ENCODE measurements at places on chromosomes 5 and 9.

DNA sequence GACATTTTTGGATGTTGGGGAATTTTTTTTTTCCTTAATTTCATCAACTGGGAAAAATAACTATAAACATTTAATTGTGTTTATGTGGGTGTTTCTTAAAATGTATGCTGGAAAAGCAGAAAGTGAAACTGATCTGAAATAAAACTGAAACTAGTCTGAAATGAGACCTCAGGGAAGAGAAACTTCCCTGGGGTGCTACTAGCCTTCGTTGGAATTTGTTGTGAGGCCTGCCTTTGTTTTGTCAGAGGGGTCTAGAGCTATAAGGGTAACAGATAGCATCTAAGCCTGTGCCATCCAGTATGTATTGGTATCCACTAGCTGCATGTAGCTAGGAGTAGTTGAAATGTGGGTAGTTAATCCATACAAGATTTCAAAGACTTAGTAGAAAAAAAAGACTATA lies 10.4 kb downstream of the ZNF618 start:
- no peak for DNase-seq

DNA sequence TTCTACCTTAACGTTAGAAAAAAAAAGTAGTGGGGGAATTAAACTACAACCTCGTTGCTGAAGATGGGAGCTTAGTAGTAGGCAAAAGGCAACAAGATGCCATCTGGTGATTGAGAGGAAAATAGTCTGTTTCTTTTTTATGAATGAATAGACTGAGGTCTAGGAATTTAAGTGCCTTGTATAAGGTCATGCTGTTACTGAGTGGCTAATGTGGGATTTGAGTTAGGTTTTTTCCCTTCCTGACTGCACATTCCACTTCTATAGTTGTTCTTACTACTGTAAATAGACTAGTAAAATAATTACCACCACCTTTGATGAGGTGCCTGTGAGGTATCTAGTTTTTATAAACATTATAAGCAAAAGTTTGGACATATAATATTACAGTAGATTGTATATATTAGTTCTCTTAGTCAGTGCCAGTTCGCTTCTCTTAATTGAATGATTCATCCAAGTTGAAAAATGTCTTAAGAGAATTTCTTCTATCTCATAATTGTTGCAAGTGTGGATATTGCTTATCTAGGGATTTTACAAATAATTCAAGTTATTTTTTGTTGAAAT lies 19.1 kb downstream of the FSD1L start:
- no peak for DNase-seq

- no peak for DNase-seq
Observed at GRCh38 chr5:114988096-114988495, 181.6 kb downstream of the TRIM36 start.

GRCh38 chr9:126299706-126300276 lies 26.8 kb upstream of the MVB12B start:
- no peak for DNase-seq

GRCh38 chr9:108621991-108622855 lies 233.6 kb downstream of the ACTL7B start:
- DNase-seq = no peak

DNA sequence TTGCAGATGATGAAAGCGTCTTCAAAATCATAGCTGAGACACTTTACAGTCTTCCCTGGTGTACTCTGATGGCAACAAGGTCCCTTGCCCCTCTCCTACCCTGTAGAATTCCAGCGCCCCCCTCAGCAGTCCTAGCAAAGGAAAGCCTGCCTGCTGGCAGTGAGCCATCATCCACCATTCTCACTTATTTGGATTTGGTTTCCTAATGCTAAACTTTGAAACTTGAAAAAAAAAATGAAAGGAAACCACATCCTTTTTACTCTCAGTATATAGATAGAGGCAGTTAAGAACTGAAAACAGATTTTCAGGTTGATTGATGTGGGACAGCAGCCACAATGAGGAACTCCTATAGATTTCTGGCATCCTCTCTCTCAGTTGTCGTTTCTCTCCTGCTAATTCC lies at the start of gene GZMA:
Gene GZMA, plus strand, starts transcription at position 299 of the 400 bp plus-strand sequence. Its CDS starts 37 bp downstream, at position 336.
- DNase-seq = no peak

DNA sequence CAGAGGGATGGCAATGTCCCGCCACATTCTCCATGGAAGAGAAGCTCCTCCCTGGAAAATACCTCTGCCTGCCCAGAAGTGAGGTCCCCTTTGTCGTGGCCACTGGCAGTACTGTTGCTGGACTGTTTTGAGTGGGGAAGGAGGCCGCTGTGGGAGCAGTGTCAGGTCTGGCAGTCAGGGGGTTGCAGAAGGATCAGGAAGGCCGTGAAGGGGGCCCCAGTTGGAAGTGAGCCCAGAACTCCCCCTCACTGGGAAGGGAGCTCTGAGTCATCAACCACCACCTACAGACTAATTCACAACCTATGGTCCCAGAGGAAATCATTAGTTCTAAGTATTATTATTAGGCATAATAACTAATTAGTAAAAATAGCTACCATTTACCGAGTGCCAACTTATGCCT lies 200.4 kb downstream of the TTLL11 start:
- no peak for DNase-seq

DNA sequence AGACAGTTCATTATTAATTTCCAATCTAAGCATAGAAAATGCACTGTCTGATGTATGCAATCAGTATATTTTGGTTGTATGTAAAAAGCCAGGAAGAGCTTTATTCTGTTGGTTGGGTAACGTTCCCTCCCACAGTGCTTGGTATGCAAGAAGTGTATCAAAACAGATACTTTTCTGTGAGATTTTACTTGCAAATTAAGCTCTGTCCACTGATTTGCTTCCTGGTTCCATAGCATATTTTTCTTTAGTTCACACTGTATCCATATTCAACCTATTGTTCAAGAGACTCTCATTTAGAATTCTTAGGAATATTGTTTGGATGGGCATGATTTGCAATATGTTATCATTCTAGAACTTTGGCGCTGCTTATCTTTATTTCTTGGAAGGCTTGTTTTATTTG lies 47.4 kb downstream of the RNF180 start:
- no peak for DNase-seq

- DNase-seq = peak; percentile 26
Observed at GRCh38 chr5:16809395-16810207, 126.5 kb downstream of the MYO10 start.

DNA sequence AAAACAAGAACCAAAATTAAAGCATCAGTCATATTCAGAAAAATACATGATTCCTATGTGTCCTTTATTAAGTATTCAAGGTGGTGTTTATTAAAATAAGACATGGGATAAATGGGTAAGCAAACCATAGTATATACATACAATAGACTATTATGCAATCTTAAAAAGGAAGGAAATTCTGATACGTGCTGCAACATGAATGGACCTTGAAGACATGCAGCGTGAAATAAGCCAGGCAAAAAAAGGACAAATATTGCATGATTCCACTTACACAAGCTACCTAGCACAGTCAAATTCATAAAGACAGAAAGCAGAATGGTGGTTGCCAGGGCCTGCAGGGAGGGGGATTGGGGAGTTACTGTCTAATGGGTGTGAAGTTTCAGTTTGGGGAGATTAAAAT lies 127.7 kb downstream of the DMAC1 start:
- DNase-seq = no peak

GRCh38 chr5:3020426-3020825 lies 268.9 kb upstream of the IRX2 start:
- no peak for DNase-seq

DNA sequence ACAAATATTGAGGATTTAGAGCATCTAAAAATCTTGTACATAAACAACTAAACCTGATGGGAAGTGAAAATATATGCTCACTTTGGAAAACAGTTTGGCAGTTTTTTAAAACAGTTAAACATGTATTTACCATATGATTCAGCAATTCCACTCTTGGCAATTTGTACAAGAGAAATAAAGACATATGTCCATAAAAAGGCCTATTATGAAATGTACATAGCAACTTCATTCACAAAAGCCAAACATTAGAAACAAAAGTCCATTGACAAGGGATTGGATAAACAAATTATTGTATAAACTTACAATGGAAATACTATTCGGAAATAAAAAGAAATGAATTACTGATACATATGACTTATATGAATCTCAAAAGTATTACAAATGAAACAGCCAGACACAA lies 196.2 kb upstream of the SLC24A2 start:
- no peak for DNase-seq

- DNase-seq = no peak
Observed at GRCh38 chr9:91075279-91075678, 273.7 kb downstream of the SYK start.

GRCh38 chr9:120221844-120222243 lies 358.1 kb downstream of the CDK5RAP2 start:
- no peak for DNase-seq

DNA sequence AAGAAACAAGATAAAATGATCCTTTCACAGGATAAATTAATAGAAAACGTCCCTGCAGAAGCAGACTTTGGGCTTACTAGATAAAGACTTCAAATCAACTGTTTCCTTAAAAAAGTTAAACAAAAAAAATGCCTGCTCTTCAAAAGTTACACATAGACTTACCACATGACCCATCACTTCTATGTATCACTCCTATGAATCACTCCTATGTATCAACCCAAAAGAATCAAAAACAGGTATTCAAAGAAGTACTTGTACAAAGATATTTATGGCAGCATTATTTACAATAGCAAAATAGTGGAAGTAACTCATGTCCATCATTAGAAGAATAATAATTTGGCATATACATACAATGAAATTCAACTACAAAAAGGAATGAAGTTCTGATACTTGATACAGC lies 56.3 kb upstream of the PRDM9 start:
- no peak for DNase-seq

DNA sequence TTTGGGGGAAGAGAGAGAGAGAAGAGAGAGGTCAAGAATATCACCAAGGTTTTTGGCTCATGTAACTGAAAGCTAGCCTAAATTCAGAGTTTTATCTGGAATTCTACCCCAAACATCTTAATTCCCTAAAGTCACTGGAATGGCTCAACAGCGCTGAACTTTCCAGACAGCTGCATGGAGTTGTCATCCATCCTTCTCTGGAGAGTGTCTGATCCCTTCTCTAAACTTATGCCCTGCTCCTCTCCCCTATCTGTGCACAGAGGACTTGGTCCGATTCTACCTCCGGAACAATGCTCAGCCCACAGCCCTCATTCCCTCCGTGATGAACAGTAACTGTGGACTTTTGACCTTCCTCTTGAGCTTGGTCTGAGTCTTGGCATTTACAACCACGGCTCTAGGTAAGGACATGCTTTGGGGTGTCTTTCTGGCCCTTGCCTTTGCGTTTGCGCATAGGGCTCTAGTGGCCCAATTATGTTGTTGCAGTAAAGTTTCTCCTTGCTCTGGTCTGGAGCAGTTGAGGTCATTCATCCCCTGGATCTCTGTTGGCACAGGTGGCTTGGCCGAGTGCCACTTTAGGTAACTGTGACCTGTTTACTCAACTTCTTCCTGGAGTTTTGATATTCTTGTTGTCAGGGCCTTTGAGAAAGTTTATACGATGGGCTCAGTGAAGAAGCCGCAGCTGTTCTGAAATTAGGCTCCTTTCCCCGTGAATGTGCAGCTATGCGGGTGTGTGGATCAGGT lies 18.3 kb upstream of the CD180 start:
- no peak for DNase-seq

- DNase-seq = no peak
Observed at GRCh38 chr9:82081496-82081895, 92.9 kb downstream of the SPATA31D1 start.

- DNase-seq = peak; percentile 66
Observed at GRCh38 chr5:176658007-176658599, 10.8 kb downstream of the TSPAN17 start.

- DNase-seq = no peak
Observed at GRCh38 chr5:11062397-11062796, 301.4 kb upstream of the DAP start.

DNA sequence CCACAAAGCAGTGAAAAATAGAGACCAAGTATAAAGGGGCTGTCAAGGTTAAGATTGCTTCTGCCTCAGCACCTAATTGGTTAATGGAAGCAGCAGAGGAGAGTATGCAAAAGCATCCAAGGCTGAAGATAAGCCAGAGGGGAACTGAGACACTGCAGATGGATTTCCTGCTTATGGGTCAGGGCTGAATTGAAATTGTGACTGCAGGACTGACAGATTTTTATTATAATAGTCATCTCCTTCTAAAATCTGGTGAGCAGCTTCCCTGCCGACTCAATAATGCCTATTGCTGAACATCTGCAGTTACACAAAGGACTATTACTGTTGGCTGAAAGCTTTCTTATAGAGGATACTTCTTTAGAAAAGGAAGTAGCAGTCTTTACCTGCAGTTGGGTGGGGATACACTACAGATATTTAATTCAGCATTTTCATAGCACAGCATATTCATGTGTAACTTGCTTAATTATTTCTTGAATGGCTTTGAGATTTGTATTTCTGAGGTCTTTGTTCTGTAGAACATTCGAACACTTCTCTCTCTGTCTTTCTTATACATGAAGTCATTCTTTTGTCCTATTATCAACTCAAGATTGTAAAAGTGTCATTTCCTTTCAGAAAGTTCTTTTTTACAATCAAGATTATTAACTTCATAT lies 363.0 kb upstream of the RIOK2 start:
- DNase-seq = no peak

DNA sequence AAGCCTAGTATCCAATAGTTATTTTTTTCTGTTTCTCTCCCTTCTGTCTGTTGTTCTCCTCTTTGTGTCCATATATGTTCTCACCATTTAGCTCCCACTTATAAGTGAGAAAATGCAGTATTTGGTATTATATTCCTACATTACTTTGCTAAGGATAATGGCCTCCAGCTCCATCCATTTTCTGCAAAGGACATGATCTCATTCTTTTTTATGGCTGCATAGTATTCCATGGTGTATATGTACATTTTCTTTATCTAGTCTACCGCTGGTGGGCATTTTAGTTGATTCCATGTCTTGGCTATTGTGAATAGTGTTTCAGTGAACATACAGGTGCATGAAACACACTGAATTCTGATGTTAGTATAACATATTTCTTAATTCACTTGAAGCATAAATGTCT lies 348.9 kb upstream of the TRPC7 start:
- no peak for DNase-seq

DNA sequence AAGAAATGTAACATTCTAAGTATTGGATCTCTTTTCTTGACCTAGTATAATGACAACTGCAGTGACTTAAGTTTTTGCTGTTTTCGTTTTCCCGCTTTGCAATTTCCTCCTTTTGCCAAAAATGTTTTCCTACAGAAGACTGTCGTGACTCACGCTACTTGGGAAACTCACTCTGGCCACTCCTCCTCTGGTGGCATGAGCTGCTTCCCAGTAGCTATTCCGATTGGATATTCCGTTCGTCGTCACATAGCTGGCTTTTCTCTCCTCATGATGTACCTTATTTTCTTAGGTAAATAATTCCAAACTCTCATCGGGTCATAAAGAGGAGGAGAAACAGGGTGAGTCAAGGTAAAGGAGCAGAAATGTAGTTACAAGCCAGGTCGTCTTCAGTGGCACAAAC lies 64.9 kb downstream of the GOLPH3 start:
- DNase-seq = no peak

GRCh38 chr9:124514874-124515273 lies 7.7 kb upstream of the NR5A1 start:
- DNase-seq = no peak

GRCh38 chr5:56460195-56460546 lies 227.0 kb upstream of the ANKRD55 start:
- no peak for DNase-seq

DNA sequence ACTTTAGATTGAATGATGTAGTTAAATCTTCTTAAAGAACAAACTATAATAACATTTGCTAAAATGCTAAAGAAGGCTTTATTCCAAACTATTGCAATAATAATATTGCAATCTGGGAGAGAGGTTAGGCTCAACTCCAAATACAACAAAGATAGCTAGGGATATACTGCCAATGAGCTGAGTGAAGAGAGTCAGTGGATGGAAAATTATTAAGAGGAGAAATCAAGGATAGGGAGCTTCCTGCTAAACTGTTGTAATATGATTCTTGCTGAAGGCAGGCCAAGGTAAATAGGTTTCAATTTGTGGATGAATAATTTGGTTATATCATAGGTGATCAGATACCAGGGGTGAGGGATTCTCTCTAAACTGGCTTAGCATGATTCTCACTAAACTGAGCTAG lies 1651.5 kb downstream of the EFNA5 start:
- no peak for DNase-seq
